Thyroid gland (tissue), 4 donors: ENCODE measurements at places on chromosomes 4 and X. TPM values are rescaled to one million over a fixed set of nuclear protein-coding genes. Genes with fewer than 3 reads are reported as not detected.

DNA sequence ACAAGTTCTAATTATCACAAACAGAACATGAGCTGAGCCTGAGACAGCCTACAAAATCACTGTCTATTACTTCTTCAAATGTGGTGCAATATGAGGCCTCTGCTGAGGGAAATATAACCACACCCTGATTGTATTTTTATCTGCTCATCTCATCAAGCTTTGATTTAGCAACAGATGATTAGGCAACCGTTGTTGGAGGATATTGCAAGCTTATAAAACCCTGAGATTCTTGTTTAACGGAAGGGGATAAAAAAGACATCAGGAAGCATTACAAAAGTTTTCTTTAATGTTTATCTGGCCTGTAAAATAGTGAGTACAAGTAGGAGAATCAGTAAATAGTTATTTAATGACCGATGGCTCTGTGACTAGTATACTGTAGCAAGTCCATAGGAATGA lies 108.5 kb downstream of the ZNF330 start:
- DNase-seq, result no peak

- DNase-seq, result no peak
These were observed 87.9 kb downstream of the YIPF7 start for GRCh38 chr4:44563496-44563895.

DNA sequence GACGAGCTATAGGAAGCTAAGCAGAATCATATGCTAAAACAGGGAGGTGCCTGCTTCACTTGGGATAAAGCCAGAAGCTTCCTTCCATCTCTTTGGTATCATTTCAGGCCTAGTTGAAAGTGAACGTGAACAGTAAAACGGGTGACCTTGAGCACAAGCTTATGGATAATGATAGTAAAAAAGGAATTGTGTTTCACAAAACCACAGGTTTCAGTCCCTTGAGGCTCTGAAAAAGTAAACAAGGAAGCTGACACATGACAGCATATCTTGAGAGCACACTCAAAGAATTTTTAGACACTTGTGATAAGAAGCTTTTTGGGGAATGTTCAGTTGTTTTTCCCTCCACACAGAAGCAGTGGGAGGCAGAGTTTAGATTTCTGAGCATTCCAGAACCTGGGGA lies 286.1 kb downstream of the DCHS2 start:
- DNase-seq, result no peak

- no peak for DNase-seq
These were observed 6.5 kb downstream of the HMGN5 start for GRCh38 chrX:81195259-81195658.

DNA sequence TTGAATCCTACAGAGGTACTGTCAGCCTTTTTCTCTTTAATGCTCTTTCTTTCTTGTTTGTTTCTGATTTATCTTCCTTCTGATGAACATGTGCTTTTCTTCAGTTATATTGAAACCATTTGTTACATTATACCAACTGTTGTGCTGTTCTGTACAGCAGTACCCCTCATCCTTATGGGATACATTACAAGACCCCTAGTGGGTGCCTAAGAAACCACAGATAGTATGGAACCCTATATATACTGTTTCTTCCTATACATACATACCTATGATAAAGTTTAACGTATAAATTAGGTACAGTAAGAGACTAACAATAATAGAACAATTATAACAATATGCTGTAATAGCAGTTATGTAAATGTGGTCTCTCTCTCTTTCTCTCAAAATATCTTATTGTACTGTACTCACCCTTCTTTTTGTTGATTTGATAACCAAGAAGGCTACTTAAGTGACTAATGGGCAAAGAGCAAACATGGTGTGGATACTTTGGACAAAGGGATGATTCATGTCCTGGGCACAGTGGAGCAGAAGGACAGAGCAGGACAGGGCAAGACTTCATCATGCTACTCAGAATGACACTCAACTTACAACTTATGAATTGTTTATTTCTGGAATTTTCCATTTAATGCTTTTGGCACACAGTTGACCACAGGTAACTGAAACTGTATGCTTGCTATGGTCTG lies 10.7 kb upstream of the YIPF7 start:
- DNase-seq, result no peak

DNA sequence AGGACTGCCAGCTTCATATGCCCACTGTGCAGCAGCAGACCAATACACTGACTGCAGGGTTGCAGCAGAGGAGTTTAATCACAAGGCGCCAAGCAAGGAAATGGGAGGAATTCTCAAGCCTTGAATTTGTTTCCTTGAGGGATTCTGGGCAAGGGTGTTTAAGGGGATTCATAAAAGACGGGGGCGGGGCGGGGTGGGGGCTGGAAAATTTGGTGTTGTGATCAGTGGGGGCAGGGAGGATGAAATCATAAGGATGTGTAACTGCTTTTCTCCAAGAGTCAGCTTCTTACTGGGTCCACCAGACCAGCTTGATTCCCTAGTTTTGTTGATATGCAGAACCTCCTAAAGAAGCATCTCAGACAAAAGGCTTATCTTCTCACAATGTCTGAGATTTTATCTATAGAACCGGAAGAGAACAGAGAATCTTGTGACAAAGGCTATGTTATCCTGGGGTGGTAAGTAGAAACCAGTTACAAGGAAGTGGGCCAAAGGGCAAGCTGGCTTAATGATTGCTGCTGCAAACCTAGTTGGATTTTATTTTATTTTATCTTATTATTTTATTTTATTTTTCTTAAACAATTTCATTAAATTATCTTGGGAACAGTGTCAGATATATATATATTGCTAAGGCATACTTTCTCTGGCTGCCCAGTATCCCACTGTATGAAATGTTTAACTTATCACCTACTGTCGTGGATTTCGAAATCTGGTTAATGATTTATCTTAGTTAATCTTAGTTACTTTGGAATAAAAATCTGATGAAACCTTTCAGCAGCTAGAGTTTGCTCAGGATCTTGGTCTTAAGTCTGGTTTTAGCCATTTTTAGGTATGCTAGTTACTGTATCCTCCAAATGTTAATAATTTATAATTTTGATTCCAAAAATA lies 276.4 kb downstream of the RPA4 start:
- DNase-seq, result no peak

GRCh38 chr4:158681629-158682028 lies 9.5 kb downstream of the ETFDH start:
- DNase-seq, result no peak

DNA sequence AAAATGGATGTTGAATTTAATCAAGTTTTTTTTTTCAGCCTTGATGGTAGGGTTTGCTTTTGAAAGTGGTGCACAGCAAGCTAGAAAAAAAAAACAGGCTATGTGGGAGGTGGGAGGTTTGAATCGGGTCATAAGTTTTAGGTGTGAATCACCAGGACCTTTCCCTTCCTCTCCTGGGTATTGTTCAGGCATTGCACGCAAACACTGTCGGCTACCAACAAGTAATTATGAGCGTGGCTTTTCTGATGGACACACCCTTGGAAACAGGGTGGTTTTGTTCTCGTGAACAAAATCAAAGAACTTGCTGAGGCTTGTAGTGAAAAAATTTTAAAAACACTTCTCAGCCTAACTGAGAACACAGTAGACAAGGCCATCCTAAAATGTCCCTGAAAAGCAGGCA lies 18.1 kb downstream of the PIR start:
- DNase-seq, result no peak

- DNase-seq, result no peak
These were observed 10.7 kb downstream of the GPRIN3 start for GRCh38 chr4:89296896-89297295.

DNA sequence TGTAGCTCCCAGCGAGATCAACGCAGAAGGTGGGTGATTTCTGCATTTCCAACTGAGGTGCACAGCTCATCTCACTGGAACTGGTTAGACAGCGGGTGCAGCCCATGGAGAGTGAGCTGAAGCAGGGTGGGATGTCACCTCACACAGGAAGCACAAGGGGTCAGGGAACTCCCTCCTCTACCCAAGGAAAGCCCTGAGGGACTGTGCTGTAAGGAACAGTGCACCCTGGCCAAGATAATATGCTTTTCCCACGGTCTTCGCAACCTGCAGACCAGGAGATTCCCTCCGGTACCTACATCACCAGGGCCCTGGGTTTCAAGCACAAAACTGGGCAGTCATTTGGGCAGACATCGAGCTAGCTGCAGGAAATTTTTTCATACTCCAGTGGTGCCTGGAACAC lies 216.4 kb upstream of the TET2 start:
- DNase-seq, result no peak

- DNase-seq, result no peak
These were observed 24.4 kb downstream of the IGSF1 start for GRCh38 chrX:131264665-131265064.

GRCh38 chr4:79197275-79198009 lies 128.4 kb downstream of the NAA11 start:
- DNase-seq, result no peak

GRCh38 chr4:114312338-114312737 lies 286.3 kb upstream of the UGT8 start:
- no peak for DNase-seq

- no peak for DNase-seq
These were observed 432.4 kb downstream of the DMD start for GRCh38 chrX:32778965-32779364.

DNA sequence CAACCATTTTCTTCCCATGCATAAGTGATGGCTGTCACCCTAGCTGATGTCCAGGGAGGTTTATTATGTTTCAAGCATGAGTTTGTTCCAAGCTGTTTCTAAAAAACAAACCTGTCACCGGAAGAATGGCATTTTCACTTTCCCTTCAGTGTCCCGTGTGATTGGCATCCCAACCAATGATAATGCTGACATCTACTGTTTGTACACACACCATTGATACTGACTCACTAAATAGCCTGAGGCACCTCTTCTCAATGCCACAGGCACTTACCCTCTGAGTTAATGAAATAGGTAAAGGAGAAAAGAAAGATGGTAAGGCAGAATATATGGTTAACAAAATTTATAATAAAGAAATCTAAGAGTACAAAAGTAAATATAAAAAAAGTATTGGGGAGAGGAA lies 23.1 kb upstream of the VCX2 start:
- no peak for DNase-seq

DNA sequence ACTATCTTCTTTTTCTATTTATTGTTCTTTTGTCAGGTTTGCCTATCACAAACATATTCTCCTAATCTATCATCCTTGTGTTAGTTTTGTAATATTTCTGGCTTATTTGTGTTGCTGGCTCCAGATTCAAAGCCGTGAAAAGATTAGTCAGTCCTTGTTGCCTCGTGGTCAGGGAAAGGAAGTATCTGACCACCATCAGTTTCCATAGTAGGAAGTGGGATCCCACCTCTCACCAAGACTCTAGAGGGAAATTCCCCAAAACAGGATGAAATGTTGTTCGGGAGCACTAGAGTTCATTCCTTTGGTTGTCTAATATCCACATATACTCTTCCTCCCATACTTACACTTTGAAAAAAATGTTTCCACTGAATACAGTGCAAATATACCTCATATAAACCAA lies 131.0 kb upstream of the HUWE1 start:
- DNase-seq, result no peak

HERC5 gene
- total RNA-seq, result 8.2 TPM

XKRX gene
- total RNA-seq, result 0.33 TPM

CT83 gene
- not detected for total RNA-seq

TCEAL7 gene
- 5.5 TPM for total RNA-seq

CFI gene
- total RNA-seq, result 58.5 TPM

ASB12 gene
- not detected for total RNA-seq

NUP62CL gene
- total RNA-seq, result 10.6 TPM

ARHGAP36 gene
- total RNA-seq, result not detected

CD40LG gene
- total RNA-seq, result not detected

CD38 gene
- total RNA-seq, result 12.7 TPM

RBMX gene
- total RNA-seq, result 205 TPM

CXCL9 gene
- 2.3 TPM for total RNA-seq
